GM10248 (cell line): ENCODE measurements at places on chromosomes 1 and 21.

GRCh38 chr1:244448279-244449036 is 3.3 kb downstream of the ADSS2 start:
- DNase-seq, result no peak

DNA sequence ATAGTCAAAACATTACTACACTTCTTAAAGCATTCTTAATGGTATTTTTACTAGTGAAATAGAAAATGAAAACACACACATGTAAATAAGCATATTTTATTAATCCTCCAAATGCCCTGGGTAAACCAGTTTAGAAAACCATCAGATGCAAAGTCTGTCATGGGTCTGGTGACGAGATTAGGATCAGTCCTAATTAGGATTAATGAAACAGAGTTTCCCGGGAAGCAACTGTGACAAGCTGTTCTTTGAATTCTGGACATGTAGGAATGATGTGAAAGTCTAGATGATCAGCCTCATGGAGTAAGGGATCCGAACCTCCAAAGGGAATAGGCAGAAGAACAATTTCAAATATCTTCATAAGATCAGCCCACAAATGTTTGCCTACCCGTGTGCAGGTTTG is 250.2 kb downstream of the KIF26B start:
- no peak for DNase-seq

DNA sequence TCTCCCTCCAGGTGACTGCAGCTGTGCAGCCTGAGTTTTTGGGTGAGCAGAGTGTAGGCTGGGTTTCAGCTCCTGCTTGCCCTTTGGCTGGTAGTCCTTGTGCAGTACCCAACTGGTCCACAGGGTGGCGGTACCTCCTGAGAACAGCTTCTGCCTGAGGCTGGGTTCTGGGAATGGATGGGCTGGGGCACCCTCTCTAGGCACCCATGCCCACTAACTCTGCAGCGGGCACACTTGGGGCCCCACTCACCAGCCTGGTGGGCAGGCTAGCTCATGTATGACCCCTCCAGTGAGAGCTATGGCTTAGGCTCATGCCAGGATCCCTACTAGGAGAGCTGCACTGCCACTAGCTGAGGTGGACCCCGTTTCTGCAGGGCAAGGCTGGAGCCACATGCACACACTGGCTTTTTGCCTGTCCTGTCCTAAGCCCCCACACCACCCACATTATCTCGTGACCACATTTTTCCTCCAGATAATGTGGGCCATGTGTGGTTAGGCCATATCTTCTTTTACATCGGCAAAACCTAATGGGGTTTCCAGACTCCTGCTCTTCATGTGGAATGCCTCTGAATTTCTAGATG is 15.5 kb upstream of the GSTM4 start:
- DNase-seq, result peak; percentile 77

GRCh38 chr1:110068646-110069403 is 1.6 kb downstream of the ALX3 start:
- no peak for DNase-seq

DNA sequence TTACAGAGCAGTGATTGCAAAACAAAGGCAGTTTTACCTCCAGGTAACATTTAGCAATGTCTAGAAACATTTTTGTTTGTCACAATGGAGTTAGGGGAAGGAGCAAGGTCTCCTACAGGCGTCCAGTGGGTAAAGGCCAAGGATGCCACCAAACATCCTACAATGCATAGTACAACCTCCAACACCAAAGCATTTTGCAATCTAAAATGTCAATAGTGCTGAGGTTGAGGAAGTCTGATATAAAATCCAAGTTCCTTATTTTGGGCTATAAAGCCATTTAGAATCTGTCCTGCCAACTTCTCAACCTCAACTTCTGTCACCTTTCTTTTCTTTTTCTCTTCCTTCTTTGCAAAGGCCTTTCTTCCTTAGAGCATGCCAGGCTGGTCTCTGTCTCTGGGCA is 111.2 kb downstream of the FASLG start:
- no peak for DNase-seq

- no peak for DNase-seq
Observed at GRCh38 chr1:93735722-93736121, 54.1 kb upstream of the BCAR3 start.

DNA sequence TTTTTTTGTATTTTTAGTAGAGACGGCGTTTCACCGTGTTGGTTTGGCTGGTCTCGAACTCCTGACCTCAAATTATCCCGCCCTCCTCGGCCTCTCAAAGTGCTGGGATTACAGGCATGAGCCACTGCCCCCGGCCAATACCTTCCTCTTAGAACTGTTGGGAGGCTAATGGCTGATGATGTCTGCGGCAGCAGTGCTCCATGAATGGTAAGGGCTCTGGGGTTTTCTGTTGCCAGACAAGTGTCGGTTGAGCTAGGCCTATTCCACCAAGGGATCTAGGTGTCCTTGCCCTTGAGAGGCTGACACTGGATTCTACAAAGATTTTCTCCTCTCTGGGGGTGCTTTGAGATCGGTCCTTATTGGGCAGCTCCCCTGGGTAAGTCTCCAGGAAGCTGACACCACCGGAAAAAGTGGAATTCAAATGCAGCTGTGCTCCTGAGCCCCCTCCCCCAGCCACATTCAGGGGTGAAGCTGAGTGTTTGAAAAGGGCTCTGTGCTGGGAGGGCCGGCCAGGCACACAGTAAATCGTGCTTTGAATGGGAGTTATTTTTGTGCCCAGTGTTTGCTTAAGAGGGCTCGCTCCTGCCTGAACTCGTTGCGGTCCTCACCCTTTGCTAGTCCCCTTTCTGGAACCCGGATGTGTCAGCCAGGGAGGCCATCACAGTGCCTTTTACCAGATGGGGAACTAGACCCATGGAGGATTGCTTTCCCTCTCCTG is 5.2 kb downstream of the SOX13 start:
- DNase-seq, result no peak

DNA sequence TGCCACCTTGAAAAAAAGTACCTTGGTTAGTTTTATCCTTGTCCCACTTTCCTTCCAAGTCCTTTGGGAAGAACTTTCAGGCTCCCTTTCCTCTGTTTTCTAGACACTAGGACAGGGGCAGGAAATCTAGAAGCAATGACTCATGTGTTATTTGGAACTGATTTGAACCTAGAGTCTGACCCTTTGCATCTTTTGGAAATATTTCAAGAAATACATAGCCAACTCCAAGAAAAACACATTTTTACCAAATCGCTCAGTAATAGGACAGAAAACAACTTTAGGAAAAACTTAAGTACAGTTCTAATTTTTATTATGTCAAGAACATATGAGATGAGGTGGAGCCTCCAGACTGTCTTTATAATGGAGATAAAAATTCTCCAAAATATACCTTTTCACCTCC is 292.4 kb downstream of the PTBP2 start:
- DNase-seq, result no peak

- DNase-seq, result peak; percentile 78
Observed at GRCh38 chr1:117654493-117655219, 48.8 kb downstream of the TENT5C start.

DNA sequence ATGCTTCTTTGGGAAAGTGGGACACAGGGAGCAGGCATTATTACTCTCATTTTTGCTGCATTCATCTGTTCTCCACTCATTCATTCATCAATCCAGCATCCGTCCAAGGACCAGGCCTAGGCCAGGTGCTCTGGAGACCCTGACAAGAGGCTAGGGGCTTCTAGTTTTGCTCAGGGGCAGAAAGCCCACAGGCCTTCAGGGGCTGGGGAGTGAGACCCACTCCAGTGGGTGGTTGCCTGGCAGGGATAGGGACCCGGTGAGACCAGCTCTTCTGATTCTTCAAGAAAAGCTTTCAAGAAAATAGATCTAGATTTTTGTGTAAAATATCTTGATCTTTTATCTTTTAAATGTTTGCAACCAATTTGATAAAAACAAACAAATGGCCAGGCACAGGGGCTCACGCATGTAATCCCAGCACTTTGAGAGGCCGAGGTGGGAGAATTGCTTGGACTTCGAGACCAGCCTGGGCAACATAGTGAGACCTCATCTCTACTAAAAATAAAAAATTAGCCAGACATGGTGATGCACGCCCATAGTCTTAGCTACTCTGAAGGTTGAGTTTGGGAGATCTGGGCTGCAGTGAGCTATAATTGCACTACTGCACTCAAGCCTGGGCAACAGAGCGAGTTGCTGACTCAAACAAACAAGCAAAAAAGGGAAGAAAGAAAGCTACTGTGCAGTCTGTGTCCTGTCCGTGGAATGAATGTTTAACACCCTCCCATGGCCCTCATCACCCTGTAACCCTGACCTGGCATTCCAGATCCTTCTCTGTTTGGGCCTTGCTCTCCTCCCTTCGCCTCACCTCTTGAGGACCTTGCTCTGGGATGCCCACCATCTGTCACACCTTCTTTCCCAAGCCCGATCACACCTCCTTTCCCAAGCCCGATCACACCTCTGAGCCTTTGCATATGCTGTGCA is 17.3 kb upstream of the LRP8 start:
- peak; percentile 71 for DNase-seq

DNA sequence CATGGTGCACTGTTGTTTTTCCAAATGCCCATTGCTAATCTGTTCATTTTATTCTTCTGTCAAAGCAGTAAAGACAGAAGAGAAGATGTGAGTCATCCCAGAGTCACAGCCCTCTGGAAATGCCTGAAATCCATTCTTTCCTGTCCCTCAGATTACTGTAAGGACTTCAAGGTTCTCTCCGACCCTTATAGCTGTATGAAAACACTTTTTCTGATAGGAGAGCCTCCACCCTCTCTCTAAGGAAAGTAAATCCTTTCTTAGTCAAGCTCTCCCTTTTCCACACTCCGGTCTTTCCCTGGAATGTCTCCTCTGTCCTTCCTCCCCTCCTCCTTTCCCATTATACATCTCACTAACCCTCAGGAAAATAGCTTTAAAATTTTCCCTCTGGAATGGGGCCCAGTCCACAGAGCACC is 3.5 kb upstream of the PRDX6 start:
- no peak for DNase-seq

- DNase-seq, result no peak
Observed at GRCh38 chr21:16969636-16970035, 543.2 kb upstream of the CXADR start.

DNA sequence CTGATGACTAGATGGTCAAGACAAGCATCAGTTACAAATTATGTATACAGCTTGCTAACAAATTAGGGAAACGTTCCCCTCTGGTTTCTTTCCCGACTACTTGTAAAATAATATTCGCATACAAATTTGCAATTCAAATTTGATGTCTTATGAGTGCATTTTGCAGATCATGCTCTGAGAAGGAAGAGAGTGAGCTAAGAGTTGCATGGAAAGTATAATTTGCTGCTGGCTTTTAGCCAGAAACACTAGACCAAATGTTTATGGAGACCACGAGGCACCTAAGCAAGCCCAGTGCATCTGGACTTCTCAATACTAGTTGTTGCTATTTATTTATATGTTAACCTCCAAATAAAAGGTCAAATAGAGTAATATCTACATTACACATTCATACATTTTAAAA is 216.0 kb downstream of the SMYD3 start:
- DNase-seq, result no peak

- no peak for DNase-seq
Observed at GRCh38 chr1:18486195-18486594, 5.5 kb downstream of the KLHDC7A start.

GRCh38 chr1:151819976-151820623 is 11.5 kb downstream of the RORC start:
- no peak for DNase-seq

GRCh38 chr1:230509281-230509977 is 83.3 kb upstream of the PGBD5 start:
- no peak for DNase-seq

DNA sequence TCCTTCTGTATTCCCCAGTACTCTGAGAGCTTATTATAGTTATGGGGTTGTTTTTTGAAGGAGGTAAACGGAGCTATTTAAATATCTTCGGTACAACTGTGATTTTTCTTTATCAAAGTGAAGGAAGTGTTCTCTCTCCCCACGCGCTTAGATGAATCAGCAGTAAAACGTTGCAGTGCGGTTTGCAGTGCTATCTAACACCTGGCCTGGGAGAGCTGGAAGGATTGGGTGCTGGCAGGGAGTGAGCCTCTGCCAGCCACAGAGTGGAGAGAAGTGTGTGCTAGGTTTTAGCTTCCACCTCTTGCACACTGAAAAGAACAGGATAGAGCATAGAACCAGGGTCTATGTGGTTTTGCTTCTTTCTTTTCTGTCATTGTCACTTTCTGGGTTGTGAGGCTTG is 165.9 kb downstream of the SDCCAG8 start:
- DNase-seq, result no peak

DNA sequence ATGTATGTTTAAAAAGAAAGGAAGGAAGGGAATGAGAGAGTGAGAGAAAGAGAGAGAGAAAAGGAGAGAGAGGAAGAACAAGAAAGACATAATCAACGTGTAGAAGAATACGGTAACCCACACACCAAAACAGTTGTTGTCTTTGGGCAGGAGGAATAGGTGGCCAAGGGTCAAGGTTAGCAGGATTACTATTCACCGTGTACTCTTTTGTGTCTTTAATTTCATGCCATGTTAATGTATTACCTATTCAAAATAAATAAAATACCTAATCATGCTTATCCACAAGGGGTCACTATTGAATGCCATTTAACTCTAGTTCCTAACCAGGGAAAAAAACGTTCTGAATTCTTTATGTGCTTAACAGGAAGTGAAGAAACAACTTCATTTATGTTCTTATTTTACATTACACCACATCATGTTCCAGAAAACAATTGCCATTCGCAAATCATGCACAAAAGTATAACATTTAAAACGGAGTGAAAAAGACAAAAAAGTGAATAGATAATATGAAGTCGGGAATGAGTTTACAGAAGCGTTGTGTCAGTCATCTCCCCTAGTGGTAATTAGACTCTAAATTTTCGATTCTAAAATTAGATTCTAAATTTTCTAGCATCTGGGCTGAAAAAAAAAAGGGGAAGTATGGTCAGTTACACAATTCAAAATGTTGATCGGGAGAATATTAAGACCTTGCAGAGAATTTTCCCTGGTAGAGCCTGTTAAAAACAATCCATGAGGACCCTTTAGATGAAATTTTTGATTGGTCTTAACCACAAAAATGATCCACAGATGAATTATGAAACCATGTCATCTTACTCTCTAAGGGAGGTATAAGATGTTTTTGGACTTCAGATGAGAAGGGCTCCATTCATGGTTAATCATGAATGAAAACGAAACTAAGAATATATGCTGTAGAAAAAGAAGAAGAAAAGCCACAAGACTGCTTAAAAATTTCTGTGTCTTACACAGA is 700 bp upstream of the KMO start:
- no peak for DNase-seq

DNA sequence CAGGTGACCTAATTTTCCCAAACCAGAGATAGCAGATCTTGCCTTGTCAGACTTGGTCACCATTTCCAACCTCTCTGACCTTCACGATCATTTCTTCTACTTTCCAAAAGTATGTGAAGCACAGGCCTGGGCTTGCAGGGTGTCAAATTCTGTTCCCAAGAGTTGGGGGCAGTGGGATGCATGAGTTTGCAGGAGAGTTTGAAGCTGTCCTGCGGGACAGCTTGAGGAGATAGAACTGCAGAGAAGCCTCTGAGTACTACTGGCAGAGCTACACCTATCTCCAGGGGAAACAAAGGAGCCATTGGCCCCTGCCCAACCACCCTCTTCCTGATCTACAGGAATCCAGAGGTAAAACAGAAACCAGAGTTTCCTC is 11.3 kb downstream of the TXNIP start:
- no peak for DNase-seq

DNA sequence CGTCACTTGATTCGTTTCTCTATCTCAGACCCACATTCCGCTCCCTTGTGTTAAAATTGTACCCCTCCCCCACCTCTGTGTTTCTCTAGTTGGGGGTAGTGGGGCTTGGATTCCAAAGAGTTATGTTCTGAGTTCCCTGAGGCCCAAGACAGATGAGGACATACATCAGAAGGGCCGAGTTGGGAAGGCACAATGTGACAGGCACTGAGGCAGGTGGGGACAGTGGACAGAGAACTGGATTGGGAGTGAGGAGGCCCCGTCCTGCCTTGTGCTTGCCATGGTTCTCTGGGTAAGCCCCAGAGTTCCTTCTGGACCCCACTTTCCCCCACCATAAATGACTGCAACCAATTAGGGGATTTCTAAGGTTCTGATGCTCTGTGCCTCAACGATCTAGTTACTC is 80.5 kb upstream of the ETV3 start:
- no peak for DNase-seq
